ENCODE measurements at places on chromosomes 12 and 14.

GRCh38 chr12:91947459-91947858, 198.2 kb downstream of the BTG1 start:
- no peak for DNase-seq

DNA sequence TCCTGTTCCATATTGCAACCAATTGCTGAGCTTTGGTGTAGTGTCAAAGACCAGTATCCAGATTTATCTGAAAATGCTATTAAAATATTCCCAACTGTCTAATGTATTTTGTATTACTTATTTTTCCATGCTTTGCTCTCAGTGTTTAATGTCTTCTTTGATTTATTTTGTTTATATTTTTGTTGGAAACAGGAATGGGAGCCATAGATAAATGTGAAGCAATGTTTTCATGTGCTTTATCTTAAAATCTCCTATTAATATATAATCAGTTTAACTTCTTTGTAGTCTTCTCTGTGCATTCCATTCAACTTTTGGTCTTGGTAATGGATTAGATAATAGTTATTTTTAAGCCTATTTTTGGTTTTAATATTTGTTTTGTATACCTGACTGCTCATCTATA, 8.8 kb downstream of the RAP1B start:
- DNase-seq = no peak

DNA sequence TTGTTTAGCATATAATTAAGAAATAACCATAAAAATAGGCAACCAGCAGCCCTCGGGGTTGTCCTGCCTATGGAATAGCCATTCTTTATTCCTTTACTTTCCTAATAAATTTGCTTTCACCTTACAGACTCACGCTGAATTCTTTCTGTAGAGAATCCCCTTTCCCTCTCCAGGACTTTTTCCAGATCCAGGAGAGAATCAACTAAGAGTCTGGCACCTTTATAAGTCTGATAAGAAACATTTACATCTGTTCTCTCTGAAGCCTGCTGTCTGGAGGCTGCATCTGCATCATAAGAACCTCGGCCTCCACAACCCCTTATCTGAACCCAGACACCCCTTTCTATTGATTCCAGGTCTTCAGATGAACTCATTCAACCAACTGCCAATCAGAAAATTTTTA, 32.3 kb downstream of the RIMBP2 start:
- no peak for DNase-seq

GRCh38 chr12:15146585-15146984, 74.6 kb downstream of the RERG start:
- DNase-seq = no peak

GRCh38 chr14:101836135-101836534, 74.6 kb downstream of the PPP2R5C start:
- no peak for DNase-seq

DNA sequence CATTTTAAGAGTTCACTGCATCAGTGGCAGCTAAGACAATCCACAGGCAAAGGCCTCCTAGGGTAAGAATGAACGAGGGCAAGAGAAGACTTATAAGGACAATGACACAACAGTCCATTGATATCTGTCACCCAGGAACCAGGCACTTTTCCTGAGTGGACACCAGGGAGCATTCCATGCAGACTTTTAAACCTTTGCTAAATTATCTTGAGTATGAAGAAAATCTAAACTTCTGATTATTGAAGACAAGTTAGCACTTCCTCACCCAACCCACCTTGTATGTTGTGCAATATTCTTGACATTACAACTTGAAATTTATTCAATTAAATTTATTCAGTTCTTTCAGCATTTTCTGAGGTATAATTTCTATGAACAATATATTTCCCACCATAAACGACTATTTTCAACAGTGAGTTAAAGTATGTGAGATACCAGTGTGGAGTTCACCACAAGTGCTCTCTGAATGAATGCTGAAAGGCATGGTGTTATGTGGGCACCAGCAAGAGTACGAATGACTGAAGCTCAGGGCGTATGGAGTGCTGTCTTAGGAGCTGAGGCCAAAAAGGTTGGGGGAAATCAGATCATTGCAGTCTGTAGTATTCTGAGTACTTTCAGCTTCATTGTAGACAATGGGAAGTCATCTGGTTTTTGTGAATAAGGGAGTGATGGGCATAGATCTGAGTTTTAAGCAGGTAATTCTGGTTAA, 124.3 kb upstream of the LMNTD1 start:
- DNase-seq = no peak

DNA sequence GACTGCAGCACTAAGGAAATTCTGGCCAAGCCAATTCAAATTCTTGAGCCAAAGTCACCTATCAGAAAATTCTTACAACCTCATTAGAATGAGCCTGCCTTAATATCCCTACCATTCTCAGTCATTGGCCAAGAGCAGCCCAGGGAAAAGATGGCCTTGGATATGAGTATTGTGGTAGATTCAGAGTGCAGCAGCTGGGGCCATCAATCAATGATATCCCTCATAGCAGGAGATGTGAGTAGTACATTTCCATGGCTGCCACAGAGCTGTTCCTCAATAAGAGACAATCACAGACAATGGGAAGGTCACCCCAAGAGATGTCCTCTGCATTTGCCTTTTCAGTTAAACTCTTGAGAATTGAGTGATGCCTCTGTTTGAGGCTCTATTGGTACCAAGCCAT, 161.6 kb downstream of the DYRK2 start:
- DNase-seq = no peak

DNA sequence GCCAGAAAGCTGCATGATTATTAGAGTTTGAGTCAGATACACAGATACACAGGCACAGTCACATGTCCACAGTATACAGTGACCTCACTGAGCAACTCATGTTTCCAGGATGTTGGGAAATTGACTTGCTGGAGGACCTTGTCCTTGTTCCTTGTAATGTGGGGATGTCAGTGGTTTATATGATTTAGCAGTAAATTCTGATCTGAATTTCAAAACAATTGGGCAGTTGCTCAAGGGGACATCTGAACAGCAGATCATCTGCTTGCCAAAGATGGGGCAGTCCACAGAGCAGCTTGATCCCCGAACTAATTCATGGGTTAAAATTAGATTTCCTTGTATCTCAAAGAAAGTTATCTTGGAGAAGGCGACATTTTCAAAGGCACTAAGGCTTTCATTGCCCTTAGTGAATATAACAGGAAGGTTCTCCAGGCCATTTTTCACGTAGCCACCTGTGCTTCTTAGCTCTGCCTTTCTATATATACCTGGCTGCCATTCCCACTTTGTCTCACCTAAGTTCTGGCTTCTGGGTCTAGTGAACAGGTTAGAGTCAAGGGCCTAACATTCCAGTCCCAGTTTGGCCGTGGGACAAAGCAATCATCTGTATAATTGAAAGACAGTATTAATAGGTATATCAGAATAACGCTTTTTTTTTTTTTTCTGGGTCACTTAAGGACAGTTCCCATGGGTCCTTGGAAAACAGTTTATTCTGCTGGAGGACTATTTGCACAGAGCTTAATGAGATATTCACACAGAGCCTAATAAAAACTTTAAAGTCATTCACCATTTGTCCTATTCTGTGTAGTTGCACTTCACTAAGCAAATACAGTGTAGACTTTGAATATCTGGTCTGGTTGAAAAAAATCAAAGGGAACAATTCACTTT, 64.9 kb upstream of the STRN3 start:
- DNase-seq = no peak

DNA sequence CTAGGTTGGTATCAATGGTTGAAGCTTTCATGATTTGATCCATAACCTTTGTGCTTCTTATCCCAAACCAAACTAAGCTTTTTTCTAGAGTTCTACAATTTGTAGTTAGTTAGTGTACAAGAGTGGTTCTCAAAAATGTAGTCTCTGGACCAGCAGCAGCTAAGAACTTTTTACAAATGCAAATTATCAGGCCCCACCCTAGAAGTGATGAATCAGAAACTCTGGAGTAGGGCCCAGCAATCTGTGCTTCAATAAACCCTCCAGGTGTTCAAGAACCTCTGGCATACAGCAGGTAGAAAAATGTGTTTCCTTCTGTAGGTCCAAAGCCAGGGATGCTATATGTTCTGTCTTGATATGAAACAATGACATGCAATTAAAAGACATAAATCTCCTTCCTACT, 26.1 kb upstream of the ACTR6 start:
- DNase-seq = no peak

GRCh38 chr14:94612174-94612573, at the start of gene SERPINA3:
Gene SERPINA3 (plus strand): TSS chr14:94612391. CDS start chr14:94614442, 2,051 bp downstream.
- no peak for DNase-seq

DNA sequence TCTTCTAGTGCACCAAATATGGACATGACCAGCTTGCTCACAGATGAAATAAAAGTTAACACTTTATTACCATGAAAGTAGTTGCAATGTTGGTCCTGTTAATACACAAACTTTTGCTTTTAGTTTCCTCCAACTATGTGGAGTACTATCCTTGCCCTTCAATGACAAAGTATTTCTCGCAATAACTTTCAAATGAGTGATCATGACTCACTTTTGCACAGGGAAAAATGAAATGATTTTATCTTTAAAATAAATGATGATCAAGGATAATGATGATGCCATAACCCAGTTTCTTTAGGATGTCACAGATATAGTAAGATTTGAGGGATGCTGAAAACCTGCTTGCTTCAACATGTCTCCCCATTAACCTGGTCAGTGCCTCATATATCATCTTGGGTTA, 254.0 kb upstream of the KITLG start:
- no peak for DNase-seq

DNA sequence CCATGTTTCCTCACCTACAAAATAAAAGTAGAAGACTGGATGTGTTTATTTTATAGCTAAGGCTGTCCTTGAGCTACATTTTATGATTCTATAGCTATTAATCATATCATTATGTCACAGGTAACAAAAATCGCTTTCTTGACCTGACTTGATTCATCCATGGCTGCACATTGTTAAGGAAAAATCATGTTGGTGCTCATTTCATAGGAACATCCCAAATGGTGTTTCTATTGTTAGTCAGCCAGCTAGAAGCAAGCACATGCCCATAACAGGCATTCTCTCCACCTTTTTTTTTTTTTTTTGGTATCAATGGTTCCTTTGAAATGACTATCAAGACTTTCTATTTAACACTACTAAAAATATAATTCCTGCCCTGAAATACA, 45.3 kb upstream of the PTHLH start:
- DNase-seq = no peak

DNA sequence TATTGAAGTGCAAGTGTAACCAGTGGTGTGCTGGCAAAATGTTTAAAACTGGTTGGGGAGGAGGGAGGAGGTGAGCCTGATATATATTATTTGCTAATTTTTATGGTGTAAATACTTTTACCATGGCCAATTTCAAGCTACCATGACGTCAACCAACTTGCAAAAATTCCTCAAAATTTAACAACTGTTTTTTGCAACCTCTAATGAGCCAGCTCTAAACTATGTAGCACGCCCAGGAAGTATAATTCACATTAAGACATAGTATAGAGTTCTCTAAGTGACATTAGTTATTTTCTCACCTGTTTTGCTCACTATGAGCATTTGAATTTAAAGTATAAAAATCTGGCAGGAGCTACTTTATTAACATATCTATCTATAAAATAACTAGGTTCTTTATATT, 41.4 kb downstream of the ATL1 start:
- no peak for DNase-seq

DNA sequence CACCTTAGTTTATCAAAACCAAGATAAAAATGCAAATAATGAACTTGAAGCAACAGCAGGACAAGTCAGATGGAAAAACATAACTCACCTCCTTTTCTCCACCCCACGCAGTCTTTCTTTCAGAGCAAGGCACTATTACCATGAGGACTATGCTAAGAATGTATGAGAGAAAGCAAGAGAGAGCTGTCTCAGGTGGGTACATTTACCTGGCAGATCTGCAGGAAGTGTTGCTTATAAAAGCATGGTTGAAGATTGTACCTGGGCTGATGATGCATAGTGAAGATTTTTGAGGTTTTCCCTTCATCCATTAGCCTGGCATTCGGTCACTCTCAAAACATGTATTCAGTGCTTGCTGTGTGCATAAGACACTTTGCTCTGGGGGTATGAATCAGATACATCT, 68.8 kb upstream of the IFNG-AS1 start:
- DNase-seq = no peak

DNA sequence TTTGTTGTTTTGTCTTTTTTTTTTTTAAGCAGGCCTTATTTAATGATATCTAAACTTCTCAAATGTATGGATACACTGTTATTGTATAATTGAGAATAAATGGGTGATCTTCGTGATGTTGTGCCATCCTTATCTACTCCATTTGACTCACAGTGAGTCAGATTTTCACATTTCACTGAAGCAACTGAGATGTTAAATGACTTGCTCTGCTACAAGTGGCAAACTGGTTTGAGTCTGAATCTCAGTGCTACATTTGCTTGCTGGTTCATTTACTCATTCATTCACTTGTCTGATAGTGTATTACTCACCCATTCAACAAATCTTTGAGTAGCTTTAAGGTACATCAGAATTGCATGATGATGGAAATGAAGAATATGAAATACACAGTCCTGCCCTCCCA, 2.6 kb downstream of the KIAA0586 start:
- DNase-seq = no peak

GRCh38 chr12:27271206-27271605, 27.1 kb downstream of the STK38L start:
- no peak for DNase-seq

- DNase-seq = no peak
Measured at GRCh38 chr12:81530352-81530751, 228.8 kb downstream of the PPFIA2 start.

GRCh38 chr12:10361084-10361483, 28.8 kb downstream of the KLRK1 start:
- DNase-seq = no peak

- DNase-seq = no peak
Measured at GRCh38 chr12:22333713-22334409, 646 bp downstream of the ST8SIA1 start.

DNA sequence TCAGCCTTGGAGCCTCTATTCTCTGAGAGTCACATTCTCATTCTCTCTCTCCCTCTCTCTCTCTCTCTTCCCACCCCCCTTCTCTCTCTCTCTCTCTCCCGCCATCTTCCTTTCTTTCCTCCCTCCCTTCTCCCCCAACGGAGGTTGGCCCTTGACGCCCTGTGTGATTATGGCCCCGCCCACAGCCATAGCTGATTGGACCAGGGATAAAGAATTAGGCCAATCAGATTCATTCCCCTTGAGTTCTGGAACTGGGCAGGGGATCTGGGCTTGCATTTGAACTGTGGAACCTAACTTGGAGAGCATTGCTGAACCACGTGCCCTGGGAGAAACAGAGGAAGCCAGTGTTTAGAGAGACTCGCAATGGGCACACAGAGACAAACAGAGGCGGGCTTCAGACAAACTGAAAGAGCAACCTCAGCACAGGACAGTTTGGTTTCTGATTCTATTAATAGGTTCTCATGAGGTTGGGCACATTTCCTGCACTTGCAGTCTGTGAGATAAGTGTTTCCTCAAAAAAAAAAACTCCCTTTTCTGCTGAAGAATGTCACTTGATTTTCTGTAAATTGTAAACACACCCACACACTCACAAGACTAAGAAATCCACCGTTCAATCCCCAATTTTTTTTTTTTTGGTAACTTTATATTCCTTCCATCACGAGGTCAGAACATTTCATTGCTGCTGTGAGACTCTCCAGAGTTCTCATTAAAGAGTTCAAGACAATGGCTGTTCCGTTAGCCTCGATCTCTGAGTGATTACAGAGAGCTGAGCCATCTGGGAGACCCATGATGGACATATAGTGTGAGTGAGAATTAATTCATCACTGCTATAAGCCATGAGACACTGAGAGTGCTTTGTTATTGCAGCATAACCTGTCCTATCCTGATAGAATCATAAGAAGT, 3.5 kb upstream of the P2RX7 start:
- peak; percentile 77 for DNase-seq

Measured in activated T-cell treated with anti-CD3 and anti-CD28 coated beads for 48 hours (primary cell).